ENCODE measurements at places on chromosomes 12 and 14. TPM values are rescaled to one million over a fixed set of nuclear protein-coding genes. Genes with fewer than 3 reads are reported as not detected.

Gene IRAK3
- total RNA-seq: not detected

Gene PRR4
- total RNA-seq: 1.2 TPM

Gene RPL10L
- not detected for total RNA-seq

Gene CLMN
- total RNA-seq: 16.2 TPM

Gene MYL2
- not detected for total RNA-seq

Gene HVCN1
- 0.20 TPM for total RNA-seq

DNA sequence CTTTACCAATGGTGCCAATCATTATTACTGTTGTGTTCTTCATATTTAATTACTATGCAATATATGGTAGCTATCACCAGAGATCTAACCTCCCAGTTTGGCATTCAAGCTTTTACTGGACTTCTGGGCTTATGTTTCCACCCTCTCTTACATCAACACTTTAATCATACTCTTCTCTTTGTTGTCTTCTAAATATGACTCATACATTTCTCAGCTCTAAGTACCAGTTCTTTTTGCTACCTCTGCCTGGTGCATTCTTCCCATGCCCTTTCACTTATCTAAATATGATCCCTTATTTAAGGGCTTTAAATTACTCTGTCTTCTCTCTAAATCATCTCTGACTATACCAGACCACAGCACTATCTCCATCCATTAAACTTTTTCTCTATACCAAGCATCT, 246.1 kb upstream of the CCDC196 start:
- DNase-seq: no peak

DNA sequence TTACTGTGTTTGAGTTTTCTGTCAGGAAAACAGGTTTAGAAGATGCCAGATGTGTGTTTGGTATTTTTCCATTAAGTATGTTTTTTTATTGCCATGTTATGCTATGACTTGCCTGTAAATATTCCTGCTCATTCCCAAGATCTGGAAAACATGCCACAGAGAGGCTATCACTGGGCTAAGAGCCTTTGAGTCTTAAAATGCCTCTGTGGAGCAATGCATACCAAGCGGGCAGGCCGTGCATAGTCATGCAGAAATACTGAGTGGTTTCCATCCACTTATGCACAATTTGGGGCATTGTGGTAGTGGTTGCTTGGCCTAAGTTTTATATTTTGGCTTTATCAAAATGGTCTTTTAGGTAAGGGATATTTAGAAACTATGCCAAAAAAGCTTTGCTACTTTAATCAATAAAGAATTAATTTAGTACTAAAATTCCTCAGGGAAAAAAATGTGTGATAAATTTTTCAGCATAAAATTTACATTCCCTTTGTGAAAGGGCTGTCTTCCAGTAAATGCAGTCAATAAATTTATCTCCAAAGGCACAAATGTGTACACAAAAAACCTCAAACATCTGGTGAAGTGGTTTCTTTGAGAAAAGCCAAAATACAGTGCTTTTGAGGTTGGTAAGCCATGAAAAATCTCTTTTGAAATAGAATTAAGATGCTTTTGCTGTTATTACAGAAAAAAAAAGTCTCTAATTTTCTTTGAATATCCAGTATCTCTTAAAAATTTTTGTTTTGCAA, 341.3 kb upstream of the FBXO33 start:
- no peak for DNase-seq

- DNase-seq: no peak
Observed at GRCh38 chr12:29282031-29282816, 98.7 kb downstream of the ERGIC2 start.

GRCh38 chr12:122326586-122326985, 60.3 kb upstream of the VPS33A start:
- DNase-seq: no peak

DNA sequence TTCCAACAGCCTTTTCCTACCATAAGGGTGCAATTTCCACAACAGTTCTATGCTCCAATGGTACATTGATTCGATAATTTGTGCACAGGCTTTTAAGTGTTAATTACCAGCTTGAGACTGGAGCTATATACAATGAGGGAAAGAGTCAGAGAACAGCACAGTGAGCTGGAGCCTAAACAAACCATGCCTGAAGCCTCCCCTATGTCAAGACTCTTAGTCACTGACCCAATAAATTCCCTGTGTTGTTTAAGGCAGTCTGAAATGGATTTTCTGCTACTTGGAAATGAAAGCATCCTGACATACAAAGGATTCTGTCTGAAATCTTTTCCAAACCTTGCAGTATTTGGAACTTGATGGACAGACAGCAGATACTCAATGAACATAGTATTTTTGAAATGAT, 149.0 kb downstream of the EFCAB11 start:
- DNase-seq: no peak

- no peak for DNase-seq
Observed at GRCh38 chr12:48459259-48459658, 13.1 kb upstream of the ANP32D start.

GRCh38 chr12:76798864-76799263, 34.9 kb downstream of the ZDHHC17 start:
- DNase-seq: no peak

GRCh38 chr14:104281768-104282301, 143.4 kb downstream of the KIF26A start:
- no peak for DNase-seq

GRCh38 chr12:56011509-56012090, 9.2 kb upstream of the IKZF4 start:
- no peak for DNase-seq

GRCh38 chr12:126708492-126708896, 1558.5 kb upstream of the TMEM132C start:
- no peak for DNase-seq

Data from HepG2 (cell line).